H9 (cell line): ENCODE measurements at places on chromosomes 5 and 9. TPM values are rescaled to one million over a fixed set of nuclear protein-coding genes. Genes with fewer than 3 reads are reported as not detected.

The C9orf50 gene
- not detected in 2 replicates for total RNA-seq

The GLIPR2 gene
- total RNA-seq = 9.7 and 10.0 TPM in 2 replicates

The TEX53 gene
- total RNA-seq = not detected in 2 replicates

The GRXCR2 gene
- total RNA-seq = not detected in 2 replicates

The TRAF1 gene
- 1.4 and 1.5 TPM in 2 replicates for total RNA-seq

The PRDM9 gene
- total RNA-seq = not detected in 2 replicates

- DNase-seq = no peak
These were observed 63.6 kb downstream of the ENTREP1 start for GRCh38 chr9:69388596-69388995.

DNA sequence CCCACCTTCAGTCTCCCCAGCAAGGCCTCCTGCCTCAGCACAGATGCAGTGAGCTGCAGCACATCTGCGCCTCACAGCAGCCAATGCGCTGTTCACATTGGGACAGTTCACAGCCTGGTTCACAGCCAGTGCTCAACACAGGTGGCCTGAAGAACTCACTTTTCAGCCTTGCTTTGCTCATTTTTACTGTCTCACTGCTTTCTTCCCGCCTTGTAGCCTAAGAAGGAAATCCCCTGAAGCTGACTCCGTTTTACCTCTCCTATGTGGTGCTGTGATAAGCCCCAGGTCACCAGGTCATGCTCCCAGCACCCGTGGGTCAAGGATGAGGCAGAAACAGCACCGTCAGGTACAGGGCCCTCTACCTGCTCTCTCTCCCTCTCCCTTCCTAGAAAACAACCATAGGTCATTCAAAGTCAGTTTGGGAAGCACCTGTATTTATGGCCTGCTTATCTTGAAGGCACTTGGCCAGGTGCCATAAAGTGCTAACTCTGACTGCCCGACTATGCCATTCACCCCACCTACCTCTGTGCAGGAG lies 1.1 kb downstream of the GCNT4 start:
- peak; percentile 38 for DNase-seq

DNA sequence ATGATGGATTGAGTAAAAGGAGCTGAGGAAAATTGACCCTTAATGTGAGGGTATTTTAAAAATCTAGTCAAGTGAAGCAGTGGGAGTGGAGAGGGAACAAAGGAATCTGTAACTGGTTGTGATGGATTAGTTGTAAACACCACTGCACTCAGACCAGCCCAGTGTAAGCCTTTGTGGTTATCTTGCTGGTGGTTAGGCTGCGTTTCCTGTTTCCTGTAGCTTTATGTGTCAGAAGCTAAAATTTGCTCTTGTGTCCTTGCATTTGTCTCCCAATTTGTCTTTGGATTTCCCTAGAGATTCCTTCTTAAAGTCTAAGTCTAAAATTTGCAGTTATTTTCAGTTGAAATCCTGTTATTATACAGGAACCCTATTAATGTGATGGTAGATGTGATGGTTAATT lies 6.3 kb downstream of the IFNA21 start:
- DNase-seq = no peak

- DNase-seq = no peak
These were observed 973 bp downstream of the PLPPR1 start for GRCh38 chr9:101029315-101030085.

DNA sequence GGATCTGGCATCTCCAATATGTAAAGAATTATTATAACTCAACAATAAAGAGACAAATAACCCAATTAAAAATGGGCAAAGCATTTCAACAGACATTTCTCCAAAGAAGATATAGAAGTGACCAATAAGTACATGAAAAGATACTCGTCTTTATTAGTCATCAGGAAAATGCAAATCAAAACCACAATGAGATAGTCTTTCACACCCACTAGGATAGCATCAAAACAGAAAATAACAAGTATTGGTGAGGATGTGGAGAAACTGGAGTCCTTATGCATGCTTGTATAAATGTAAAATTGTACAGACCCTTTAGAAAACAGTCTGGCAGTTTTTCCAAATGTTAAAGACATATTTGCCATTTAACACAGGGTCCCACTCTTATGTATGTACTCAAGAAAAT lies 39.1 kb upstream of the ITGA1 start:
- DNase-seq = no peak

GRCh38 chr5:158383486-158383885 lies 524.5 kb upstream of the CLINT1 start:
- DNase-seq = no peak

GRCh38 chr5:5738797-5739489 lies 316.5 kb downstream of the ICE1 start:
- no peak for DNase-seq

DNA sequence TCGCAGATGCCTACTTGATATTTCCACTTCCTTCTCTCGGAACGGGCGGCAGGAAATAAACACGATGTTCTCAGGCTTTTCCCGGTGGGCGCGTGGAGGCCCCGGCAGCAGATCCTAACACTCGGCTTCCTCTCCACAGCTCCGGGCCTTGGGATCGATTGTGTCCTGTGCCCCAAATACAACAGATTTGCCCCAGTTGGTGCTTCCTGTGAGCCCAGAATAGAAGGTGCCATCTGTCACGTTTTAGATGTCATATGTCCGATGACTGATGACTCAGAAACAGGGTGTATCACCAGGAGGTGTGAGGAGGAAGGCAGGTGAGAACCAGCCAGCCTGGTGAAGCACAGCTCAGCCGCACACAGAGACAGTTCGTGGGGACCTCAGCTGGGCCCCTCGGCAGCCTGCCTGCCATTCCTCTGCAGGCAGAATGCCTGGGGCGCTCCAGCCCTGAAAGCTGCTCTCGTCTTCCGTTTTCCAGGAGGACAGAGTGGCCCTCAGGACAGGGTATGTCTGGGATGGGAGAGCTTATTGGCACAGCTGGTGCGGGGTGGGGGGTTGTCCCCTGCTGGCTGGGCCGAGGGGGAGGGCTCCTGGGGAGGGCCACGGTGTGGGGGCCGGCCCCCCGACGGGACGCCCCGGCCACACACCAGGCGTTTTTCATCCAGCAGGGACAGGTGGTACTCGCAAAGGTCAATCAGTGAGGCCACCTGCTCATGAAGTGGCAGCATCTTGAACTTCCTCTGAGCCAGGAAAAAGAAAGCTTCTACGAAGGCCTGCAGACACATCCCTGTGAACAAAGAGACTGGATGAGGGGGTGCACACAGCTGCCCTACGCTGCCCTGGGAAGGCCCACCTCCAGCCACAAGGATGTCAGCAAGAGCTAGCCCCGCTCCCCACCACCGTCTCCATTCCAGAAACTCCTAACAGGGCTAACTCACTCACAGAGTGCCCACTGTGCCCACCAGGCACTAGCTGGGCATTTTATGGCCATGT lies 171.0 kb downstream of the DAB2IP start:
- DNase-seq = no peak

GRCh38 chr9:87390361-87390760 lies 107.3 kb upstream of the DAPK1 start:
- DNase-seq = no peak

DNA sequence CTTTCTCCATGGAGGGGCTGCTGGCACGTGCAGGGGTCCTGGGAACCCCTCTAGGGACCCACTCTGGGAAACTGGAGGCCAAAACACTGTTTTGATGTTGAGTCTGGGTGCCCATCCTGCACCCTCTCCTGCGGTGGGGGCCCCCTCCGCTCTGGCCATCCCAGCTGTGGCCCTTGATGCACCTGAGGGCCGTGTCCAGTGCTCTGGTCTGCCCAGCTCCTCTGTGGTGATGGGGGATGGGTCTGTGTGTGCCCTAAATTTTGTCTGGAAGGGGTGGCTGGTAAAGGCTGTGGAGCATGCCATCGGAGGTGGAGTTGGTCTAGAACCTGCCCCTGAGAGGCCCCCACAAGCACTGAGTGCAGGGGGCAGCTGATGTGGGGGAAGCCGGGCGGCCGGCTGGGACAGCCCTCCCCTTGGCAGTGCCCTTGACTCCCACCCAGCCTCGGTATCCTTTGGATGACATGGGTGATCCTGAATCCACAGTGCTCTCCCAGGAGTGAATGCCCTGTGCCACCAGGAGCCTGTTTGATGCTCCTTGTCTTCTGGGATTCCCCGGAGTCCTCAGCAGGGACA lies 26.3 kb downstream of the AHRR start:
- DNase-seq = no peak

- DNase-seq = no peak
These were observed 214.9 kb downstream of the TMEM167A start for GRCh38 chr5:82862261-82862660.

DNA sequence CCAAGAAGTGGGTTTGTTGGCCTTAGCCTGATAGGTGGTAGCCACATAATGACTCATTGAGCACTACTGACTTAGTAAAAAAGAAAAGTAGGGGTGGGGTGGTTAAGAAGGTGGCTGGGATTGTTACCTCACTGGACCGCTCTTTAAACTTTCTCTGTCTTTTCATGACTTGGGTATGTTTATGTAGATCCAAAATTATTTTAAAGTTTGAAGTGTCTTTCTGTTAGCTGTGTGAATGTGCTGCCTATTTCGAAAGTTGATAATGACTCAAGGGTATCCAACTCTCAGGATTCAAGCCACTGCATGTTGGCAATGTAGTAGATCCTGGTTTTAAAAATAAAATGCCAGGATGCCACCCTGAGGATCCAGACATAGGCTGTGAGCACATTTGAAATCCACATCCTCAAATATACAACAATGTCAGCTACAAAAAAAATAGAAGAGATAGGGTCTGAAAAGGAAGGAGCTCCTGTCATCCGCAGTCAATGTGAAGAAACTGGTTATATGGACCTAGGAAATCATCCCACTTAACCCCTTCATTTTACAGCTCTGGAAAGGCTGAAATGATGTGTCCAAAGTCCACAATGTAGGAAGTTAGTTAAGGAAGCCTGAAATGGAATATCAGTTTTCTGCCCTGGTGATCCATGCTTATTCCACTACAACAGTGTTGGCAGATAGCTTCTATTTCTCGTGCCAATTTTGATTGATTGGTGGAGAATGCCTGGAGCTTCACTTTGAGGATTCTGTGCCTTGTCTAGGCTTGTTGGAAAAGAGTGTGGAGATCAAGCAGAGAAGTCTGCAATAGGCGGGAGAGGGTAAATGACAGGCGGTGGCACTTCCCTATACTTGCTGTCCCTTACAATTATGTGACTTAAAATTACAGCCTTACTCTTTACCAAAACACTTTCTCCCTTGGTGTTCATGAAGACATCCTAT lies 23.4 kb downstream of the ZNF462 start:
- DNase-seq = no peak

DNA sequence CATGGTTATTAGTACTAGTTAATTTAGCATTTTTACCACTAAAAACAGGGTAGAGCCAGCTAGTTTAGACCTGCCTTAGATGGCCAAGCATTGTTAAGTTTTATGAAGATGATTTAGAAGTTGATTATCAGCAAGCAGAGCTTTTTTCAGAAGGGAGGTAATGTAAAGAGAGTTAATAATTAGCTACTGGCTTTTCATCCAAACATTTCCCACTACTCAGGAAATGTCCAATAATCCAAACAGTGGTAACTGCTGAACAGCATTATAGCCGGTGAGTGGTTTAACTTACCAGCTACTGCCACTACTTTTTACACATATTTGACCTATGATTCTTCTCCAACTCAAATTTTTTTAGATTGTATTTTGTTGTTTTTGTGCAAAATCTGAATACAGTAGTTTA lies 1.7 kb downstream of the ITGA1 start:
- no peak for DNase-seq

DNA sequence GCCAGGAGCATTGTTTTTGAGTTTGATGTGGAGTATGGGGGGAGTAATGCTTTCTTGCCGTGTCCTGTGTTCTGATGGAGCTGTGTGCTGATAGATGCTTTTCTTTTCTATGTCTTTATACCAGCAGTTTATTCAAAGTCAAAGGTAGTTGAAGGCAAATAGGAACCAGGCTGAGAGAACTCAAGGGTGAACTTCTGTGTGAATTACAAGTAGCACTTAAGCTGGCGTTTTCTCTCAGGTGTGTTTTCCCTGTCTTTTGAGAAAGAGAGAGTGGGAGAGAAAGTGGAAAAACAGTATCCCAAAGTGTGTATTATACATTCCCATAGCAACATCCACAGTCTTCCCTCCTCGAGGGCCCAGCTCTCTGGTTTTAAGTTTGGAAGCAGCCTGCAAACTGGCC lies 1.5 kb downstream of the TNFAIP8 start:
- no peak for DNase-seq

- DNase-seq = no peak
These were observed 71.4 kb downstream of the CARTPT start for GRCh38 chr5:71790433-71790832.

GRCh38 chr5:39020458-39020857 lies 53.7 kb downstream of the RICTOR start:
- no peak for DNase-seq

DNA sequence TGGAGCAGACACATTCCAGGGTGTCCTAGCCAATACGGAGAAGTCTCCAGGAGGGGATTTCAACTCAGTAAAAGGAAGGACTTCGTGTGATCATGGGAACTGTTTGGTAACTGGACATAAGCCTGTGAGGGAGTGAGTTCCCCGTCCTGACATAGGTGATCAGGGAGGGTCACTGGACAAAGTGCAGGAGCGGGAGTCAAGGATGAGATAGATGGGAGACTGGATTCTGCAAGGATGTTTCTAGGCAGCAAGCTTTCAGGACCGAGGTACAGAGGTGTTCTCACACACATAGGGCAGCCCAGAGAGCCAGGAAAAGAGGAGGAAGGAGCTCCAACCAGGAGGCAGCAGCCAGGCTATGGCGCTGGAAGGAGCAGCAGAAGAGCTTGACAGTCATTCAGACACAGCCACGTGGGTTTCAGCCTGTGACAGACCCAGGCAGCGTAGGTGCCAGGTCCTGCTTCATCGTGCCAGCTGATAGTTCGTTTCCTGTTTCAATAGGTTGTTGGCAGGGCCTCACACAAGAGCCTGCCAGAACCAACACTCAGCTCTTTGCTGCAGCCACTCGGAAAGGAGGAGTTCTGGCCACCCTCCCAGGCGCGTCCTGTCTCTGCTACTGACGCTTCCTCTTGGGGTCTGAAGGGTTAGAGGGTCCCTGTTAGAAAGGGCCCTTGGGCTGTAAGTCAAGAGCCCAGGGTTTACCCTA lies 84.1 kb downstream of the AMBP start:
- DNase-seq = no peak

DNA sequence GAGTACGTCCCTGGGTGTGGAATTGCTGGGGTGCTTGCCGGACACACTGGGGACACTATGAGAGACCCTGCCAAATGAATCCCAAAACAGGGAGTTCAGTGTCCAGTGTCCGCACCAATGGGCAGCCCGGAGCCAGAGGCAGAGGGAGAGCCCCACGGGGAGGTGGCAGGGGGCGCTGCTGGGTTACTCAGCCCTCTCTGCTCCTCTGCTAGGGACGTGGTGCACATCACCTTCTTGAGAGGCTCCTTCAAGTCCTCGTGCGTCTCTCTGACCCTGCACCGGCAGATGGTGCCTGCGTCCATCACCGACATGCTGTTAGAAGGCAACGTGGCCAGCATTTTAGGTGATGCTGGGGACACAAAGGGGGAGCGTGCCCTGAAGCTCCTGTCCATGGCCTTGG lies 20.8 kb downstream of the STKLD1 start:
- peak; percentile 86 for DNase-seq

GRCh38 chr9:126956917-126957686 lies 42.5 kb downstream of the RALGPS1 start:
- no peak for DNase-seq

DNA sequence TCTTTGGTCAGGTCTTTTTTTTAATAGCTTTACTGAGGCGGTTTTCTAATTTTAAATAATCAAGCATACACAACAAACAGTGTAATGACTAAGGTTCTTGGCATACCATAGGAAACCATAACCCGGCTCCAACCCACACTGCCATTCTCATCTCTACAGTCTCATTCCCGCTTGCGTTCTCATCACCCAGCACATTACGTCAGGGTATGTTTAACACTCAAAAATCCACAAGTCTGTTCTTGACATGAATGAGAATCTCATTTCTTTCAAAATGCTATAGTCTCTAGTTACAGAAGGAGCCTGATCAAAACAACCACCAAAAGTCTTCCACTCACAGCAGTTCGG lies 505 bp downstream of the C5orf34 start:
- no peak for DNase-seq

- no peak for DNase-seq
These were observed 14.8 kb downstream of the SUB1 start for GRCh38 chr5:32600054-32600622.
